ENCODE measurements at places on chromosomes 2 and 18.

DNA sequence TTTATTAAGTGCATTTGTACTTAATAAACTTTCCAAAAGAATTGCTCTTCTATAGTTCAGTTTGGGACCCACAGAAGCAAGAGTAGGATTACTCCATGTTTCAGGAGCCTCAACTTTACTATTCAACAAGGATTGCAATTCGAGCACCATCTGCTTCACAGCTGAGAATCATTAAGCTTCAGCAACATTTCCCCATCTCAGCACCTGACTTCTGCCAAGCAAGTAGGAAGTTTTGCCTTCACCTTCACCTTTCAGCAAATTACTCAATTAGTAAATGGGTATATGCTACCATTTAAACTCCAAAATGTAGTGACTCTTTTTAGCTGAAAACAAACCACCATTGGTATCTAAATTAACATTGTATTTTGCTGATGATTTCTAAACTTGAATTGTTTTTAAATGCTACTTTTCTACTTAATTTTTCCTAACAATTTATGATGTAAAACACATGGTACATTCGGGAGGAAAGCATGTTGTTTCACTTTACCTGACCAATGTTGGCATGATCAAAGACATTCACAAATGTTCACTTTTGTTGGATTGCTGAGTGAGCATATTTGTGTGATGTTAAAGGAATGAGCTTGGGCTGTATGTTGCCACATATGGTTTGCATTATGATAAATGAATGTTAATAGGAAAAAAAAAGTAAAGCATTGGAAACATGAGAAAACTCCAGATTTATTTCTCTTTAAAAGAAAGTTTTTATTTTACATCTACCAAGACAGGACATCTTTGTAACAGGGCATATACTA, 159.2 kb downstream of the GULP1 start:
- DNase-seq: no peak

GRCh38 chr2:69786052-69786560, 43.4 kb upstream of the GMCL1 start:
- DNase-seq: no peak

GRCh38 chr2:102141011-102141943, 1.3 kb upstream of the IL1R1 start:
- no peak for DNase-seq

GRCh38 chr2:217818293-217818850, 184.4 kb downstream of the TNS1 start:
- DNase-seq: no peak

DNA sequence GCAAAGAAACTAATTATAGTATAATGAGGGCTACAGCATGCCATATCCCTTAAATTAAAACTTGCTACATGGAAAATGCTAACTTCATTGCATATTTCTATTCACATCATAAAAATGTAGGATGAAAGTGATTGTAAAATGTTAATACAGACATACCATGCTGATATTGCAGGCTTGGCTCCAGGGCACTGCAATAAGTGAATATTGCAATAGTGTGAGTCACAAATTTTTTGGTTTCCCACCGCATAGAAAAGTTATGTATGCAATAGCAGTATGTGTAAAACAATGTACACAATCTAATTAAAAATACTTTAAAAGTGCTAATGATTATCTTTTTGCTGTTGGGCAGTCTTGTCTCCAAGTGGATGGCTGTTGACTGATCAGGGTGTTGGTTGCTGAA, 162.1 kb downstream of the CD8B2 start:
- no peak for DNase-seq

DNA sequence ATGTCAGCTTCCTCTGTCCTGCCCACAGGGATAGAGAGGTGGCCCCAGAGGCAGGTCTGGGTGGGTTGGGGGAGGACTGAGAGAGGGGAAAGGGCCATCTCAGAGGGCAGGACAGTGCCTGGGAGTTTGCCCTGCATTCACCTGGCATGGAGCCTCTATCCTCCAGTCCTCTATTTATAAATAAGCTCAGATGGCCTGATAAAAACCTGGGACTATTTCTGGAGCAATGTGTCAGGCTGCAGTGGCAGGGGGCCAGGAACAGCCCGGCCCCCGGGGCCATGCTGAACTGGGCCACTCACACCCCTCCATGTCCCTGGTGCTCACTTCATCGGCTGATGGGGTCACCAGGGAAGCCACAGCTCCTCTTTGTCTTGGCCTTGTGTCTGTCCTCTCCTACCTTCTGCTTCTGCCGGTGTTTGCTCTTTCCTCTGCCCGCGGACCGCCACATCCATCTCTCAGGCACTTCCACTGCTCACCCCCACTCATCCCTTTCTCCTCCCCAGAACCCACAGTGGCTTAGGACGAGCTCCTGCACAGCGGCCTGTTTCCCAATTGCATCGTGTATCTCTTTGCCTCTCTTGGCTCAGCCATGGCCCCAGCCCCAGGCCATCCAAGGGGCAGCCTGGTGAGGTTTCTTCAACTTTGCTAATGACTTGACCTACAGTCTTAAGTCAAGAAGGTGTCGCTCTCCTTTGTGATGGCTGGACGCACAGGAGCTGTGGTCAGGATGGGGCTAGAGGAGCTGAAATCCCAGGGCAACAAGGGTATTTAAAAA, 38.8 kb downstream of the SCTR start:
- no peak for DNase-seq

DNA sequence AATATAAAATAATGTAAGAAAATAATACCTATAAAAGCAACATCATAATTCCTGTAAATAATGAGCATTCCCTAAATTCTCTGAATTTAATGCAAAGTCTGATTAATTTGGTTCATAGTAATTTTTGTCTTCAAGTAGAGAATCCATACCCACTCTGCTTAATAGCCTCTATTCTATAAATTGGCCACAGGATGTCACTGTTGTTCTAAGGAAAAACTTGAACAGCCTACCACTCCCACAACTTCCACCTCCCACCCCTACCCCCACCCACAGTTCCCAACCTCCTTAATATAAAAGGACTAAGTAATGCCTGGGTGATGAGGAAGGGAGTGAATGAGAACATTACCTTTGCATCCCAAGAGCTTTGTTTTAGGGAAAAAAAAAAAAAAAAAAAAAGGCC, 27.2 kb upstream of the BBS5 start:
- no peak for DNase-seq

- no peak for DNase-seq
Measured at GRCh38 chr2:122643725-122644329, 888.4 kb downstream of the TSN start.

- DNase-seq: no peak
Measured at GRCh38 chr2:237874585-237875161, 15.2 kb downstream of the RAMP1 start.

Measured in activated CD4-positive, alpha-beta T cell treated with anti-CD3 and anti-CD28 coated beads, Interleukin-2, amount 10 ng/mL, durations not matched to agents 24 days and 14 days (primary cell).